Globus pallidus (tissue), 1 donor: ENCODE measurements at places on chromosomes 4 and X.

DNA sequence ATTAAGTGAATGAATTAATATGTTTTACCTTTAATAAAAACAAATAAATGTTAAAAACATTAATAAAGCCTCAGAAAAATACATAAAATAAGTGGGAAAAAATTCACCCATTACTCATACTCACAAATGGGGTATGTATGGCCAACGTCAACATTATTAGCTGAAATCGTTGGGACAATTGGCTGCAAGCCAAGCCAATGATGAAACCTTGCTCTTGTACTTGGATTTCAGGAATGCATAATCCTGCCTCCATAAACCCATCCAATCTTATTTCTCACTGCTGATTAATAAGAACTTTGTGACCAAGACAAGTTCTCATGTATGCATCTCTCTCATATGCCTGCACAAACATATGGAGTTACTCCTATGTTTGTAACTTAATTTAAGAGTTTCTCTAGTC, 35.3 kb upstream of the ADAMTS3 start:
- DNase-seq = no peak

GRCh38 chr4:165288639-165289422, 38.6 kb upstream of the MSMO1 start:
- DNase-seq = no peak

- no peak for DNase-seq
Observed at GRCh38 chrX:130020661-130021324, 38.4 kb downstream of the BCORL1 start.

GRCh38 chrX:9573282-9574106, 108.6 kb downstream of the TBL1X start:
- no peak for DNase-seq

DNA sequence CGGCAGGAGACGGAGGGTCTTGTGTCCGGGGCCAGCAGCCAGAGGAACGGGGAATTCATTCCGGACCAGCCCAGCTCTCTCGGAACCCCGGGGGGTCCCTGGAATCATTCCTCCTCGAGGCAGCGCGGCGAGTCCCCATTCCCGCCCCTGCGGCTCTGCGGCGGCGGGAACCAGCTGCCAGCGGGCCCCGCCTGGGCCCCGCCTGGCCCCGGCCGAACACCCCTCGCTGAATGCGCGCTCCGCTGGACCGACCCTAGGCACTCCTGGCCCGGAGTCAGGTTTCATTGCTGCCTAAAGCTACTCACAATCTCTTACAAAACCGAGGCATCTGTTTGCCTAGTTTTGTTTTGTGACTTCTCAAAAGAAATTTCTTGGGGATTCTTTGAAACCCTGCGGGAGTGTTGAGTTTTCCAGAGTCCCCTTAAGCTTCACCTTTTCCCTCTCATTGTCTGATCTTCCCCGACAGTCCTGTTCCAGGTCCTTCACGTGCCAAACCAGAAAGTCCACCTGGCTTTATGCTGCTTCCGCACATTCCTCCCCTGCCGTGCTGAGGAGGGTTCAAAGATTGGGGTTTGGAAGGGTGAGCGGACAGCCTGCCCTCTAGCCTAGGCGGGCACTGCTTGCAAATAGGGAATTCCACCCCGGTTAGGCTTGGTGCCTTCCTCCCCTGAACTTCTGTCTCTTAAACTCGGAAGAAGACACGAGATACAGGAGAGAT, 789 bp downstream of the ARHGAP10 start:
- no peak for DNase-seq

DNA sequence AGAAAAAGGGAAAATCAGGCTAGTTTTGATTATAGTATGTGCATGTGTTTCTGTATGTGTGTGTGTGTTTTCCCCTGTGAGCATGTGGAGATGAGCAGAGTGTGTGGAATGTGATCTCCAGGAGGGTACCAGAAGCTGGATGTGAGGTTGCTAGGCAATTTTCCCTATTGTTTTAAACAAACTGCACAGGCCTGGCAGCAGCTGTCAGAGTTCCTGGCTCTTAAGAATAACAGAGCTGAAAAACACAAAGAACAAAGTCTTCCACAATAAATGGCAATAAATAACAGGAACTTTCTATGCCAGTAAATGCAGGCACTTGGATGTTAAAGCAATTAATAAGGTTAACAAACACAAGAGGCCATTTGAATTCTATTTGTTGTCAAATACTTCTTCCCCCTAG, 344.6 kb upstream of the CTSO start:
- peak; percentile 2 for DNase-seq

- peak; percentile 72 for DNase-seq
Observed at GRCh38 chr4:3346146-3346545, 53.3 kb downstream of the RGS12 start.

- DNase-seq = no peak
Observed at GRCh38 chrX:155005190-155005589, 17.3 kb downstream of the F8 start.

DNA sequence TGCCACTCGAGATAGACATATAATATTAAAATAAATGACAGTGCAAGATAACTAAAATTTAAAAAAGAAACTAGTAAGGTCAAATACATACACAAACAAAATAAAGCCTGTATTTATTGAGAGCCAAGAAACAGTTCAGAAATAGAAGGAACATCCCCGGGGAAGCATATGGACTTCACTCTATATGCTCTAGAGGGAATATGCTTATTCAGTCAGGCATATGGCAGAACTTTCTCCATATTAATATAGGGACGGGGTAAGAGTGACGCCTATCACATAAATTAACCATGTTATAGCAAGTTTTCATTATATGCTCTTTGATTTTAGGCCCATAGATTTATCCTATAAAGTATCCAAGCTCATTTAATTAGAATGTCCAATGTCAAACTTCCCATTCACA, 56.7 kb upstream of the EFHC2 start:
- DNase-seq = no peak

DNA sequence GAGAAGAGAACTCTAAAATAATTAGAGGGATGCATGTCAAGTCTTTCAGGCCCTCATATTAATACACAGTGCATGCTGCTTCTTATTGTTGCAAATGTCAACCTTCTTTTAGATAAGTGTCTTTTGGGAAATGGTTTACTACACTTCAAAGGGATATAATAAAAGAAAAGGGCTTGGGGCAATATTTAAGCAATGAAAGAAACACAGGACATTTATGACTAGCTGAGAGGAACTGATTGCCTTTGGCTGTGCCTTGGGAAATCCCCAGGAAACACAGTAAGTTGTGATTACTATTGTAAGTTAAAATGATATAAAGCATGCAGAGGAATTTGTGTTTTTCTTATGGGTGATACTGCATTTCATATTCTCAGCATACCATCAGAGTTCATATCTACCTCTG, 1036.2 kb upstream of the GRID2 start:
- no peak for DNase-seq

- DNase-seq = peak; percentile 25
Observed at GRCh38 chrX:52574416-52575275, 57.8 kb upstream of the XAGE1B start.

GRCh38 chr4:22986881-22987280, 294.1 kb downstream of the GBA3 start:
- DNase-seq = no peak

DNA sequence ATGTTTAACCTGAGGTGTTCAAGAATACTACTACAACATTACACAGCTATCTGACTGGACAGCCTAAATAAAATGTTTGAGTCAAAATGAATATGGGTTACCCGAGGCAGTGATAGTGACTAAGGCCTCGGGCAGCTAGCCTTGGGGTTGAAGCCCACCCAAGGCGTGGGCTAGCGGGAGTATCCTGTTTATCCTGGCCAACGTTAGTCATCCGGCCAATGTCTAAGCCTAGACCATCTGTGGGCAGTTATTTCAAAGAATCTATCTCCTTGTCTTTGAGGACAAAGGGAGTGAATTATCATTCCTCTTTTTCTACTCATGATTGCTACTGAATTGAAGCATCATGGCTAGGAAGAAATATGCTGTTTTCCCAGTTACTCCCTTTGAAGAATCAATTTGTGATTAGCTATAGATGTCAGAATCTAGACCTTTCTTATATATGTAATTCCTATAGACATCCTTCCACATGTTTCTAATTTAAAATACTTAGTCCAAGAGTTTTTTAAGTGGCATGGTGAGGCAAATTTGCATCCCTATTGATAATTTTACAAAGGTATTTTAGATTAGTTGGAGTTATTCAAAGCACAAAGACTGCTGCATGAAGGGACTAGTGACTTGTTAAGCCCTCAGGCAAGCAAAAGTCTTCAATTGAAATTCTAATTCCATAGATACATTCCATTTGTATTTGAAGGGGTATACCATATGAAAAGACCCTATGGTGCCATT, 6.0 kb upstream of the PDGFC start:
- DNase-seq = no peak

- DNase-seq = no peak
Observed at GRCh38 chrX:152202886-152203285, 64.5 kb upstream of the MAGEA10 start.

DNA sequence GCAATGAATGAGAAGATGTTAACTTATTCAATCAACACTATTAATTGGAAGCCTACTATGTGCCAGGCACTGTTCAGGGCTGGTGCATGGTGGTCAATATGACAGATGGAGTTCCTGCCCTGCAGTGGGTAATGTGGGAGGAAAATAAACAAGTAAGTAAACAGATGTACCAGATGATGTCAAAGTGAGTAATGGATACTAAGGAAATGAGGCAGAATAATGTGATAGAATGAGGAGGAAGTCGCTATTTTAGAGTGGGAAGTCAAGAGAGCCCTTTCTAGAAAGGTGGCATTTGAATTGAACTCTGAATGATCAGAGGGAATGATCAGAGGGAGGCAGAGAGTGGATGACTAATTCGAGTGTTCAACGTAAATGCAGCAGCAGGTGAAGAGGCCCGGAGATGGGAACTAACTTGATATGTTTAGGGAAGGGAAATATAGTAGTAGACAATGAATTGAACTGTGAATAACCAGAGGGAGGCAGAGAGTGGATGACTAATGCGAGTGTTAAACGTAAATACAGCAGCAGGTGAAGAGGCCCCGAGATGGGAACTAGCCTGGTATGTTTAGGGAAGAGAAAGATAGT, 48.3 kb downstream of the HMGB3 start:
- DNase-seq = no peak

GRCh38 chr4:144647590-144647989, 1.6 kb downstream of the HHIP start:
- DNase-seq = peak; percentile 59

DNA sequence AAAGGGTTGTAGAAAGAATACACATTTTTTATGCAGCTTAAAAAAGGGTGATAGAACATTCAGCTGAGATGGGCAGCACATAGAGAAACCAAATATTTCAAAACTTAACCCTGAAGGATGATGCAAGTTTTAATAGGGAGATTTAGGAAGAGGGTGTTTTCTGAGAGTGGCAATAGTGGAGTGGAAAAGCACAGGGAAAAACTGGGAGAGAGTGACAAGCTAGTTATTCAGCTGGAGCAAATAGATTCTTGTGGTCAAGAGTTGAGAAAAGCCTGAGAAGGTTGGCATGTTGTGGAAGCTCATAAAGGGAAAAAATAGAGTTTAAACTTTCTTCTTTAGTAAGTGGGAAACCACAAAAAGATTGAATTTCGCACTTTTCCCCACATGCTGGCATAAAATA, 359.6 kb upstream of the PITX2 start:
- no peak for DNase-seq

GRCh38 chr4:91116861-91117260, 989.7 kb downstream of the CCSER1 start:
- DNase-seq = no peak

- no peak for DNase-seq
Observed at GRCh38 chr4:43189741-43190140, 297.2 kb downstream of the GRXCR1 start.

DNA sequence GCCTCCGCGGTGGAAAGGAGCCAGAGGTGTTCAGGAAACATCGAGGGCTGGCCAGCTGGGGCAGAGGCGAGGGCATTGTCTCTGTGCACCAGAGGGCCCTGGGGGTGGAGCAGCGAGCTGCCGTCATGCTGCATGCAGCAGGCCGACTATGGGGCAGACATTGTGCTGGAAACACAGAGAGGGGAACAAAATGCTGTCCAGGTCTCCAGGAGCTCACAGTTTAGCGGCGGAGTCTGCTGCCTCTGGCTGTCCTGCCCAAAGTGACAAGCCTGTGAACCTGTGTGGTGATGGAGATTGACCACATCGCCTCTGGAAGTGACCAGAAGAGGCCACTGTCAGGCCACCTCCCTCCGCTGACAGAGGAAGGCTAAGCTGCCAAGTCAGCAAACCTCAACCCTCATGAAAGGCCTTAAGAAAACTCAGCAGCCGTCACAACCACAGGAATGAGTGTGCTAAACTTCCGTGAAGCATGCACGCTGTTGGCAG, 20.1 kb upstream of the SASH3 start:
- peak; percentile 72 for DNase-seq

DNA sequence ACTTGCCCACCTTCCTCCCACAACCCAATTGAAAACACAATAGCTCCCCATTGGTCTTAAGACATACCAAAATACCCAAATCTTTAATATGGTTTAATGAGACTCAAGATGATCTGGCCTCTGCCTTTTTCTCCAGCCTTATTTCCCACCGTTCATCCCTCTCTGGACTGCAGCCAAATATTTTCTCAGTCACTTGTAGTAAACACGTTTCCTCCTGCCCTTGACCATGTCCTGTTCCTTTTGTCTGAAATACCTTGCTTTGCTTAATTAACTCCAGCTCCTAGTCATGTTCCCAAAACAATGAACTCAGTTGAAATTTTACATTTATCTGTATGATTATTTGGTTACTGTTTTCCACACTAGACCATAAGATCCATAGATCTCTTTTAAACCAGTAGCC, 8.4 kb upstream of the NUP54 start:
- no peak for DNase-seq

DNA sequence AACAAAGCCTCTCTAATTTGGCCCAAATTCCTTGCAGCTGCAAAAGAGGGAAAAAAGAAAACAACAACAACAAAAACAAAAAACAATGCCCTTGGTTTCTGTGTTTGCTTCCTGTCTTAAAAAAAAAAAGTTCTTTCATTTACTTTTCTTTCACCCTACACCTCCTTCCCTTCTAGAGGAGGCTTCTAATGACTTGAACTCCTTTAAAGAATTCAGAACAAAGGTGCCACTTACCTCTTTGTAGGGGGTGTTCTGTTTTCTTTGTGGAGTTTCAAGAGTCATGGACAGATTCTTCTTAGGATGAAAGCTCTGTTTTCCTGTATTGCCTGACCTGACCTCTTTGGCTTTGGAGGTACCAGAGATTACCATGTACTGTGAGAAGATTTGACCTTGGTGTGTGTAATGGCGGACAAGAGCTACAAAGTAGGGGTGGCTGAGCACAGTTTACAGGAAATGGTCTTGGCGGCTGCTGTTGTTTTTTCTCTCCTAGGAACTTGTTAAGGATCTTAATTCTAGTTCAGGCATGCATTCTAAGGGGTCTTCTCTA, 72.4 kb upstream of the S100G start:
- DNase-seq = no peak
